ENCODE measurements at places on chromosomes 4 and X. TPM values are rescaled to one million over a fixed set of nuclear protein-coding genes. Genes with fewer than 3 reads are reported as not detected.

DNA sequence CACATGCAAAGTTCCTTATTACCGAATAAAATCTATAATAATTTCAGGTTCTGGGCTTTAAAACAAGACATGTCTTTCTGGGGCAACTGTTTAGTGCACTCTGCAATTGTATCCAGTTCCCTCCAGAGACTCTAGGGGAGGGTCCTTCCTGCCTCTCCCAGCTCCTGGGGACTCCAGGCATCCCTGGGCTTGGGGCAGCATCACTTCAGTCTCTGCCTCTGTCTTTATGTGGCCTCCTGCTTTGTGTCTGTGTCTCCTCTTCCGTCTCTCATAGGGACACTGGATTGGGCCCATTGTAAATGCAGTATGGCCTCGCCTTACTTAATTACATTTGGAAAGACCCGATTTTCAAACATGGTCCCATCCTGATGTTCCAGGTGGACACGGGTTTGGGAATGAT lies 10.9 kb upstream of the ASMTL start:
- no peak for DNase-seq
- H3K4me1 ChIP-seq: peaks cover 53% of the 10 kb centered on the region
- H3K36me3 ChIP-seq: peaks cover 16% of the 10 kb centered on the region
- H3K27me3 ChIP-seq: no peaks in the 10 kb centered on the region

DNA sequence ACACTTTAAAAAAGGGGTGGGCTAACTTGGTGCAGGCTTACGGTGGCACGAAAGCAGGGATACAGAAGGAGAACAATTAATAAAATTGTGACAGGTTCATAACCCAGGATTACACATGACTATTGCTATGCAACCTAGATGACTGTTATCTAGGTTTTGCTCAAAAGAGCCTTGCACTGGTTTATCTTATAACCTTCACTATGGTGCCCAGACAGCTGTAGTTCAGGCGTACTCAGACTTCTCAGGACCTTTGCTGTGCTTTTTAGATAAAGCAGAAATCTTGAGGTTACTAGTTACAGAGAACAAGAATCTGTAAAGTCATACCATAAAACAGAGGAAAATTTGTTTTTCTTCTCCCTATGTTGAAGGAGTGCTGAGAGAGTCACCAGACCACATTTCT lies 44.4 kb downstream of the UGT2A3 start:
- H3K36me3 ChIP-seq: no peaks in the 10 kb centered on the region

The SPANXB1 gene
- not detected for total RNA-seq

The AGTR2 gene
- not detected for total RNA-seq

The FAM9C gene
- total RNA-seq: not detected

GRCh38 chrX:87468941-87469340 lies 48.7 kb upstream of the KLHL4 start:
- no peaks in the 10 kb centered on the region for H3K27me3 ChIP-seq
- DNase-seq: no peak

The RPS3A gene
- total RNA-seq: 2,978 TPM

GRCh38 chrX:40539214-40540142 lies 41.3 kb upstream of the ATP6AP2 start:
- H3K4me3 ChIP-seq: peak overlapping the region; percentile 1
- peak overlapping the region; percentile 72 for H3K27ac ChIP-seq
- H3K27me3 ChIP-seq: peaks cover 4% of the 10 kb centered on the region
- H3K36me3 ChIP-seq: no peaks in the 10 kb centered on the region
- DNase-seq: peak; percentile 74

GRCh38 chrX:8591501-8591900 lies 126.9 kb downstream of the VCX3B start:
- no peak overlapping the region for H3K27ac ChIP-seq
- DNase-seq: no peak
- no peaks in the 10 kb centered on the region for H3K27me3 ChIP-seq
- no peak overlapping the region for H3K4me3 ChIP-seq
- no peaks in the 10 kb centered on the region for H3K36me3 ChIP-seq

GRCh38 chr4:159312236-159312635 lies 209.4 kb downstream of the RAPGEF2 start:
- DNase-seq: no peak
- no peaks in the 10 kb centered on the region for H3K4me1 ChIP-seq
- H3K27me3 ChIP-seq: no peaks in the 10 kb centered on the region
- peaks cover 15% of the 10 kb centered on the region for H3K36me3 ChIP-seq
- H3K4me3 ChIP-seq: no peak overlapping the region

- no peaks in the 10 kb centered on the region for H3K27me3 ChIP-seq
- no peaks in the 10 kb centered on the region for H3K36me3 ChIP-seq
- H3K4me3 ChIP-seq: no peak overlapping the region
- DNase-seq: no peak
- no peaks in the 10 kb centered on the region for H3K4me1 ChIP-seq
- no peak overlapping the region for H3K27ac ChIP-seq
Observed at GRCh38 chr4:32440391-32440790, 1720.2 kb downstream of the PCDH7 start.

DNA sequence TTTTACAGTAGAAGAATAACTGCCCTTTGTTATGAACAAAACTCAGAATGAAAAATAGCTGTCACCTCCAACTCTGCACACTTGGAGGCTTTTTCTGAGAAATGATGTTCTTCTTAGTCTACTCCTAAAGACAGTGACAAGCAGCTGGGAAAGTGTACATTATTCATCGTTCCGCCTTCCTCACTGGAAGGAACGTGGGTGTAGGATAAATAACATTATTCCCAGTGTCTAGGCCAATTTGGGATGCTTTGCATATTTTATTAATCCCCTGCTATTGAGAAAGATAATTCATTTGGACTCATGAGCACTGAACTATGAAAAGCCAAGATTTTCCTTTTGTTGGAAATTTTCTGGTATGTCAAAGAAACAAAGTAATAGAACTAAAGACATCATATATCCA lies 87.8 kb downstream of the VCX2 start:
- DNase-seq: no peak
- H3K36me3 ChIP-seq: no peaks in the 10 kb centered on the region

- no peaks in the 10 kb centered on the region for H3K27me3 ChIP-seq
- H3K27ac ChIP-seq: no peak overlapping the region
- DNase-seq: no peak
- no peaks in the 10 kb centered on the region for H3K4me1 ChIP-seq
- H3K4me3 ChIP-seq: no peak overlapping the region
- no peaks in the 10 kb centered on the region for H3K36me3 ChIP-seq
Observed at GRCh38 chrX:115531818-115532403, 29.1 kb upstream of the PLS3 start.

Data from activated naive CD8-positive, alpha-beta T cell treated with anti-CD3 and anti-CD28 coated beads for 36 hours (primary cell).